ENCODE measurements at places on chromosomes 1 and 21.

GRCh38 chr1:1281533-1282321 lies 1.5 kb downstream of the SCNN1D start:
- no peak for DNase-seq

DNA sequence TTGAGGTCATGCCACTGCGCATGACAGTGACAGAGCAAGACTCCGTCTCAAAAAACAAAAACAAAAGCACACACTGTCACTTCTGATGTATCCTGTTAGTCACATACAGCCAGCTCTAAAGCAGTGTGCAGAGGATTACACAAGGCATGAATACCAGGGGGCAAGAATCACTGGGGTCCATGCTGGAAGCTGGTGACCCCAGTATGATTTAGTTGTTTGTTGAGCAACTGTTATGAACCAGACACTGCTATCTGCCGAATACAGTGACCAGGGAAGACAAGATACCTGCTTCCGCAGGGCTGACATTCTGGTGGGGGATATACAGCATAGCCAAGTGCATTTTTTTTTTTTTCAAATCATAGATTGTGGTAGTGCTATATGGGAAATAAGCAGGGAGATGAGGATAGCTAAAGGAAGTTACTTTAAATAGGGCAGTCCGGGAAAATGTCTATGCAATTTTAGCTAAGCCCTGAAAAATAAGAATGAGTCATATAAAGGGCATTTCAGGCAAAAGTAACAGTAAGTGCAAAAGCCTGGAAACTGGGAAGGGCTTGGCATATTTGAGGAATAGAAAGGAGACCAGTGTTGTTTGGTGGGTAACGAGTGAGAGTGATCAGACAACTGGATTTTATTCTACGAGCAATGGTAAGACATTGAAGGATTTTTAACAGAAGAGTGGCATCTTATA lies 69.7 kb downstream of the ADSS2 start:
- no peak for DNase-seq

- no peak for DNase-seq
Observed at GRCh38 chr1:101299141-101299540, 62.3 kb downstream of the S1PR1 start.

DNA sequence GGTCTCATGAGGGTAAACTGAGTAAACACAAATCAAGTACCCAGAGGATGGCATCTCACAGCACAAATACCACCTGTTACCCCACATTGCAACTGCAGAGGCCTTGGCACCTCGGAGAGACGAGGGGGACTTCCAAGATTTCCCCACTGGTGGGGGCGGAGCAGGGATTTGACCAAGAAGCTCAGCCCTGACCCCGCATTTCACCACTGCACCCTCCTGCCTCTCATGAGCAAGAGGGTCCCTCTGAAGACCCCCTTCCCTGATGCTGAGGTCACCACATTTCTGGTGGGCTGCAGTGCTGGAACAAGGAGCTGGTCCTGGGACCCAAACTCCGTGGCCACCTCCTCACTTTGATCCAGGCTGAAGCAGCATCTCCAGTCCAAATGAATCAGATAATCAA lies 342.4 kb downstream of the NPHP4 start:
- DNase-seq: no peak

- DNase-seq: no peak
Observed at GRCh38 chr1:45802343-45803298, 791 bp upstream of the MAST2 start.

DNA sequence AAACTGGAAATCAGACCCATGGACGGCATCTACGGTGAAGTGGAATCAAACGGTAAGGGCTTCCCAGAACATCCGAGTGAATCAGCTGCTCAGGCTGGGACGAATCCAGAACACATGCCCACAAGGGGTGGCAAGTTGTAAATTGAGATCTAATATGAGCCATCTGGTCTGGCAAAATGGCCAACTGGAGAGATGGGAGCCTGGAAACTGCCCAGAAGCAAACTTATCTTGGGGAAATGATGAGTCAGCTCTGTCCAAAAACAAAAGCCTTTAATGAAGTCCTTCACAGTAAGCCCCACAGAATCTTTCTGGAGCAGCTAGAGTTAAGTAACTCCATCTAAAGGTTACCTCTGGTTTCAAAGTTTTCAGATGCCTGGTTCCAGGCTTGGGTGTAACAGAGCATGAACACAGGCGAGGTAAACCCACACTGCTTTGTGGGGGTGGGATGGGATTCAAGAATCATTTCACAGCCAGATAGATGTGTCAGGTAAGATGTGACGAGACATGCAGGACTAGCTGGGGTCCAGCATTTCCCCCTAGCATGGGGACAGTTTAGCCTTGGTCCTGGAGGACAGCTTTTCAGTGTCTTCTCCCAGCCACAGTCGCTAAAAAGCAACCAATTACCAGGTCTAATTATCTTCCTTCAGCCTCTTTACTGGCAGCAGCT lies 10.5 kb upstream of the SRP9 start:
- DNase-seq: no peak

DNA sequence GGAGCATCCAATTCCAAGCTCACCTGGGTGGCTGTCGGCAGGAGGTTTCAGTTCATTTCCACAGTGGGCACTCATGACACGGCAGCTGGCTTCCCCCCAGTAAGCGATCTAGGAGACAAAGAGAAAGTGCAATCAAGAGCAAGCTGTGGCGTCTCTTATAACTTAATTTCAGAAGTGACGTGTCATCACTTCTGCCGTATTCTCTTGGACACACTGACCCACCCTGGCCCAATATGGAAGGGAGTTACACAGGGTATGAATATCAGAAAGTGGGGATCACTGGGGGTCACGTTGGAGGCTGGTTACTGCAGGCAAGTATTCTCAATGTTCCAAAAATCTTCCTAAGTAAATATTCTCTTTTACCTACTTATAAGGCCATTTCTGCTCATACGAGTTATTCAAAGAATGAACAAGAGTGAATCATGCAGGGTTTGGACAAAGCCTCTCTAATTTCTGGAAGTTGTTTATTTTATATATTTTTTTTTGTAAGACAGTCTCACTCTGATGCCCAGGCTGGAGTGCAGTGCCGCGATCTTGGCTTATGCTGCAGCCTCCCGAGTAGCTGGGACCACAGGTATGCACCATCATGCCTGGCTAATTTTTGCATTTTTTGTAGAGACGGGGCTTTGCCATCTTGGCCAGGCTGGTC lies 46.5 kb upstream of the GREM2 start:
- DNase-seq: no peak

DNA sequence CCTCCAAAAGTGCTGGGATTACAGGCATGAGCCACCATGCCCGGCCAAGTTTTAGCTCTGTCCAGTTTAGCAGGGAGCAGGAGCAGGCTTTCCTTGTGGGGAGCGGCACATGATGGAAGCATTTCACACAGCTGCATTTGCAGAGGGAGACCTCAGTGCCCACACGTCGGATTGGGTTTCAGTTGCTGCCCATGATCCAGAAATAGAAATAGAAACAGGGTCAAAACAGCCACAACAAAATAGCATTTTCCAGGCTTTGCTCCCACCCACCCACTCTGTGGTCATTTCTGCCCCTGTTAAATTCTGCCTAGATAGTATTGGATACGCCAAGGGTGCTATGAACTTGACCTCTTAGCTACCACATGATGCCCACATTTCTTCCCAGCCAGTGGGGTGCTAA lies 128.4 kb downstream of the CNIH3 start:
- DNase-seq: no peak

- DNase-seq: no peak
Observed at GRCh38 chr1:163745204-163745603, 423.4 kb downstream of the NUF2 start.

DNA sequence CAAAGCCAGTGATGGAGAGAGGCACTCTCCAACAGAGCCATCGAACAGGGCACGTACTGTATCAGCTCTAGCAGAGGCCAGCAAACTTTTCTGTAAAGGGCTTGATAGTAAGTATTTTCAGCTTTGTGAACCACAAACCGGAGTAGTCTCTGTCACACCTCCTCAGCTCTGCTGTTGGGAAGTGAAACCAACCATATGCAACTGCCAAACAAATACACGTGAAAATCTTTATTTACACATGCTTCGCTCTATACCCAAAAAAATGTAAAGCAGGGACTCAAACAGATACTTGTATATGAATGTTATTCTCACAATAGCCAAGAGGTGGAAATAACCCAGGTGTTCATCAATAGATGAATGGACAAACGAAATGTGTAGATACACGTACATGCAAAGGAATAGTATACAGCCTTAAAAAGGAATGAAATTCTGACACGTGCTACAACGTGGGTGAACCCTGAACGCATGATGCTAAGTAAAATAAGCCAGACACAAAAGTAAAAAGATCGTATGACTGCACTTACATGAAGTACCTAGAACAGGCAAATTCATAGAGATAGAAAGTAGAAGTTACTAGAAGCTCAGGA lies 39.0 kb downstream of the SETD4 start:
- no peak for DNase-seq

DNA sequence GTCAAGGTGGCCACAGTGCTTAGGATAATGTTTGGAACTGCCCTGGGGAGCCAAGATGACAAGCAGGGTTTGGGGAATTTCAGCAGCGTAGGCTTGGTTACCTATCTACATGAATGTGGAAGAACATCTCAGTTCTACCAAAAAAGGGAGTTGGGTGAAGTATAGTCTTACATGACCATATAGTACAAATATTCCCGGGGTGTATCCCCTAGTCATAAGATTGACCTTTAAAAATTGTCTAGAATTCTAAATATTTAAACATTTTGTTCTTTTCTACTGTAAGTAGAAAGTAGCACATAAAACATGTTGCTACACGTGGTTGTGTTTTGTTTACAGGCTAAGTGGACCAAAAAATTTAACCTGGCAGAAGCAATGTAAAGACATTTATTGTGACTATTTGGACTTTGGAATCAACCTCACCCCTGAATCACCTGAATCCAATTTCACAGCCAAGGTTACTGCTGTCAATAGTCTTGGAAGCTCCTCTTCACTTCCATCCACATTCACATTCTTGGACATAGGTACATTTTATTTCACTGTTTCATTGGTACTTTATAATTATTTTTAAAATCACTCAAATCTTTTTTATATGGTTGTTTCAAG lies 20.3 kb downstream of the IL12RB2 start:
- DNase-seq: no peak

- no peak for DNase-seq
Observed at GRCh38 chr1:109649491-109649914, 6.4 kb upstream of the GSTM4 start.

DNA sequence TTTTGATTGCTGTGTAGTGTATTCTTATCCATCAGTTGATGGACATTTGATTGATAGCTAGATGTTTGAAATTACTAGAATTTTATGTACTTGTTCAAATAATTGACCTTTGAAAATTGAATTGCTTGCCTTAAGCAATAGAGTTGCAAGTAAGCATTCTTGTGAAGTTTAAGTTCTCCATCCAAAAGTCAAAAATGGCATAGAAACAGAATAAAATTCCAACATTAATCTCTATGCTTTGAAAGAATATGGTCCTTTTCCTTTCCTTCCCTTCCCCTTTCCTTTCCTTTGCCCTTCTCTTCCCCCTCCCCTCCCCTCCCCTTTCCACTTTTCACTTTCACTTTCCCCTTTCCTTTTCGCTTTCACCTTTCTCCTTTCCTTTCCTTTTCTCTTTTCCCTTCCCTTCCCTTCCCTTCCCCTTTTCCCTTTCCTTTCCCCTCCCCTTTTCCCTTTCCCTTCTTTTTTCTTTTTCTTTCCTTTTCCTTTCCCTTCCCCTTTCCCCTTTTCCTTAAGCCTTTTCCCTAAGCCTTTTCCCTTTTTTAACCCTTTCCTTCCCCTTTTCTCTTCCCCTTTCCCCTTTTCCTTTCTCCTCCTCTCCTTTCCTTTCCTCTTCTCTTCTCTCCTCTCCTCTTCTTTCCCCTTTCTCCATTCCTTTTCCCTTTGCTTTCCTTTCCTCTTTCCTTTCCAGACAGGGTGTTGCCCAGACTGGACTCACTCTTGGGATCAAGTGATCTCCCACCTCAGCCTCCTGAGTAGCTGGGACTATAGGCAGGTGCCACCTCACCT lies 67.4 kb downstream of the SASS6 start:
- no peak for DNase-seq
